ENCODE measurements at places on chromosomes 2 and 18.

DNA sequence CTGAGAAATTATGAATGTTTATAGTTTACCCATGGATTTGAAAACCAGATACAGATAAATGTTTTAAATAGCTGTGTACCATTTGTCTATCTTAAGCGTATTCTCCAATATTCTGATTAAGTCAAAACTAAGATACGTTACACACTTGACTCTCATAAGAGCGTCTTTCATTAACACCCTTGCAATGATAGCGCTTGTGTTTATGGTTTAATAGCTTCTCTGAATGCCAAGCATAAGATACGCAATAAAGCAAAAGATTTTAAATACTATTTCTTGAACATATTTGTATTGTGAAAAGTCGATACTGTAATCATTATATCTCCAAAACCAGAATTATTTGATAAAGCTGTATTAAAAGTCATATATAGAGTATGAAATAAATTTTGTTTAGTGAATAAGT lies 3.0 kb downstream of the CALCRL start:
- no peak for DNase-seq

GRCh38 chr2:38552259-38552658 lies 50.5 kb downstream of the HNRNPLL start:
- DNase-seq, result no peak

DNA sequence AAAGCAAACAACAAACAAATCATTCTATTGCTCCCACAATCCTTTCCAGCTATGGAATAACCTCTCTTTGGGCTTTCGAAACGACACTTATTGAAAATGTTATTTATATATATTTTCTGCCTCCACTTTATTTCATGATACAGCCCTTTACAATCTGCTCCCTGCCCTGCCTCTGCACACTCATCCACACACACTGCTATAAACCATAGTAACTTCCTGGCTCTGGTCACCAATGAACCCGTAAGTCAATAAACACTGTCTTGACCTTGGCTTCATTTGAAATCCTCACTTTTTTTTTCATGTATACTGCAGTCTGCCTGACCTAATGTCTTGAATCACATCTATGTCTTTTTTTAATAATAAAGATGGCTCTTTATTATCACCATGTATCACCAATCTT lies 161.5 kb downstream of the SLC39A10 start:
- no peak for DNase-seq

DNA sequence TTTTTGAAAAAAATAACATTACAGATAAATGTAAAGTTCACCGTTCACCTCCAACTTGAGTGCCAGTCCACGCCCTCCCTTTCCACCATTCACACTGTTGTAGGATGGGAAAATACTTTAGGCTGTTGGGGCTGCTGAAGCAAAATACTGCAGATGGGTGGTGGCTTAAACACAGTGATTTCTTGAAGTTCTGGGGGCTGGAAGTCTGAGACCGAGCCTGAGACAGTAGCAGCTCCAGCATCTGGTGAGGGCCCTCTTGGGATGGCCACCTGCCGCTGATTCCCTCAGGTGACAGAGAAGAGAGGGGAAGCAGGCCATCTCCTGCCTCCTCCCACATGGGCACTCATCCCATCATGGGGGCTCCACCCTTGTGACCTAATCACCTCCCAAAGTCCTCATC lies 17.7 kb downstream of the ALLC start:
- DNase-seq, result no peak

- no peak for DNase-seq
These were observed 352.9 kb downstream of the PLCL1 start for GRCh38 chr2:198157314-198157713.

Measured in stimulated activated CD4-positive, alpha-beta T cell treated with anti-CD3 and anti-CD28 coated beads, Interleukin-1b, Interleukin-23, amount 100 ng/mL, for 1 hour (primary cell).